ENCODE measurements at places on chromosomes 11 and 22.
A peak's percentile ranks its signal among the peaks of the same experiment; 100 is the strongest.

DNA sequence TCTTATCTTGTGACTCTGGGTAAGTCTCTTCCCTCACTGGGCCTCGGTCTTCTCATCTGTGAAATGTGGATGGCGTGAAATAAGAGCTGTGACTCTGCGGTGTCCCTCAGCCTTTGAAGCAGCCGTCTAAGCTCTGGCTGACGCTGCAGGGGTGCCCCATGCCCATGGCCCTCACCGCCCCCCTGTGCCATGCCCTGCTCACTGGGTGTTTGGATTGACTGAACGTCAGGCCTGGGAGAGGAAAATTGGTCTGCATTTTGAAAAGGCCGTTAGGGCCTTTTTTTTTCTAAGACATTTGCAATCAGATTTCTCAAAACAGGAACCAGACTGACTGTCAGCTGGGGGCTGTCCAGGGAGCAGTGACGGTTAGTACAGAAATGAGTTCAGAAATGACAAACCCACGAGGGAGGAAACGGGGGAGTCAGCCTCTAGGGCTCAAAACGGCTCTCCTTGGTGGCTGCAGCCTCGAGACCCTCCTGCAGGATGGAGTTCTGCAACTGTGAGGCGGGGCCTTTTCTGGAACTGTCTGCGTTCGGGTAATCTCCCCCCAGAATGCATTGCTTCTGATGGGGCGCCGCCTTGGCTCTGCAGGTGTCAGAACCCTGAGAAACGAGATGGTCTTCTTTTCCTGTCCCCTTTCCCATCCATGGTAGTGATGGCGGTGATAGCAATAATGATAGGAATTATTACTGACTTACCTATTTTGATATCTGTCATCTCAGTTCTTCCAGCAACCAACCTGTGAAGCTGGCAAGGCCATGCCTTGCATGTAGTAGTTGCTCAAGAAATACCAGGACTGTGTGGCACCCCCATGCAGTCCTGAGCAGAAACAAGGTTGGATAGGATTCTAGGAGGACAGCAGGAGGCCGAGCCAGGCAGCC, 2.0 kb downstream of the GRK2 start:
- peak; percentile 62 for DNase-seq

DNA sequence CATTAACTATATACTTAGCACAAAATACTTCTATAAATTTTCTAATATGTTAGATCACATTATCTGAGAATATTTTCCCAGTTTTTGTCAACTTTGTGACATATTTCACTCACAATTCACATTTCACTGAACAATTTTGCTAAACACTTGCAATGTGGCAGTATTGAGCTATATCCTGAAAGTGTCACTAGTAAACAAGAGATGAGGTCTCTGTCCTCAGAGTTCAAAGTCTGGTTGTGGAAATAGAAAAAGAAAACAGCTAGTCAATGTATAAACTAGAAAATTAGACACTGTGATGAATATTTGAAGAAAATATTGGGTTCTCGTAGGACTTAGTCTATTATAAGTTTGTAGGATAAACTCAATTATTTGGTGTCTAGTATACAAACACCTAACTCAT, 87.4 kb upstream of the CHORDC1 start:
- no peak for DNase-seq

- no peak for DNase-seq
Measured at GRCh38 chr11:113695207-113695606, 10.9 kb downstream of the TMPRSS5 start.

- DNase-seq = no peak
Measured at GRCh38 chr11:69055212-69055586, 6.5 kb downstream of the TPCN2 start.

- no peak for DNase-seq
Measured at GRCh38 chr11:65429068-65429681, 6.6 kb downstream of the NEAT1 start.

DNA sequence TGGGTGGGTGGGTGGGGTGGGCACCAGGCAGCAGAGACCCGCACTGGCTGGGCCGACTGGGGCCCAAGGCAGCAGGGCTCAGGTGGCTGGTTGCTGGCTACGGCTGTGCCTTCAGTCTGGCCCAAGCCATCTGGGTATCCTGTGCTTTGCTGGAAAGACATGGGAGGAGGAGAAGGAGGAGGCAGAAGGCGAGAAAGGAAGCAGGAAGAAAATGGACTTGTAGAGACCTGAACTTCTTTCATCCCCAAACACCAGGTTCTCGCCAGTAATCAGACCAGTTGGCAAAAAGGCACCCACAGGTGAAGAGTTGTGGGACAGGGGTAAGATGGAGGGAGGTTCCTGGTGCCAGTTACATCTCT, 78.8 kb downstream of the IGLL1 start:
- DNase-seq = no peak

DNA sequence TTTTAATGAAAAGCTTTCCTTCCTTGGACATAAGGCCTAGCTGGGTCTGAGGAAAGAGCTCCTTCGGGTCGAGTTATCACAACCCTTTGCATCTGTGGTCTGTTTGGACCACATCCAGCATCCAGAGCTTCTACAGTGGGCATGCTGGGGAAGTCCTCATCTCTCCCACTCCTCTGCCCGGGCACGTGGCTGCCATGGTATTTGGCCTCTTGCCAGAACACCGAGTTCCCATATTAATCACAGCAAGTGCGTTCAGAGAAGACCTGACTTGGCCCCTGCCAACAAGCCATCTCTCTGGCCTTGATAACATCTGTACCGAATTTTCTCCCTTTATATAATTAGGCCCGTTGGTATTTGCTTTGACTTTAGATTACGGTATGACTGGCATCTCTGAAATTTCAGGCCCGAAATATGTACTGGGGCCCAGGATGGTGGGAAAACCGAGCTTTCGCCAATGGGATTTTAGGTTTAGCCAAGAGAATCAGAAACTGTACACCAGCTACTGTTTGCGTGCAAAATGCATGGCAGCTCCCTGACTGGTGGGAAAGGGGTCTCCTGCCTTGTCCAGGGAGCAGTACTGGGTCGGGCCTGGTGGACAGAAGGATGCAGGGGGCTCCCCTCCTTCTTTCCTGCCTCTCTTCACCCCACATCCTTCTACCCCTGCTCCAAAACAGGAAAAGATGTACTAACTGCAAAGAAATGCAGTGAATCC, 90.0 kb downstream of the MICAL2 start:
- DNase-seq = no peak

- no peak for DNase-seq
Measured at GRCh38 chr11:65266210-65266609, 4.4 kb downstream of the POLA2 start.

- no peak for DNase-seq
Measured at GRCh38 chr22:33869946-33870345, 50.3 kb downstream of the LARGE1 start.

- DNase-seq = no peak
Measured at GRCh38 chr11:96314326-96315020, 28.5 kb downstream of the MAML2 start.

GRCh38 chr11:129910360-129910759, 15.0 kb upstream of the NFRKB start:
- DNase-seq = no peak

DNA sequence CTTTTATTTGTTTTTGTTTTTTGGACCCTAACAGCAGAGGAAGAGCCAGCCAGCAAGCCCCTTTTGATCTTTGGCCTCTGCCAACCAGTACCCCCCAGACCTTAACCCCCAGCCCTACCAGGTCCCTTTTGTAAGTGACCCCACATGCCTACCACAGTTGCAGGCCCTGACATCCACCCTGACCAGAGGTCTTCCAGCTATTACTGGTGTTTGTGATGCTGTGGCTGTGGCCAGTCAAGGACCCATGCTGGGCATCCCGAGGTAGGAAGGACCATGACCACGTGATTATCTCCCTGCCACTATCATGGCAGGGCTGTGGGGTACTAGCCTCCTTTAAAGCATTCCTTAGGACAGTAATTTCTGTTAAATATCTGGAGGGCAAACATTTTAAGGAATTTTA, 9.0 kb downstream of the MED15 start:
- DNase-seq = no peak

DNA sequence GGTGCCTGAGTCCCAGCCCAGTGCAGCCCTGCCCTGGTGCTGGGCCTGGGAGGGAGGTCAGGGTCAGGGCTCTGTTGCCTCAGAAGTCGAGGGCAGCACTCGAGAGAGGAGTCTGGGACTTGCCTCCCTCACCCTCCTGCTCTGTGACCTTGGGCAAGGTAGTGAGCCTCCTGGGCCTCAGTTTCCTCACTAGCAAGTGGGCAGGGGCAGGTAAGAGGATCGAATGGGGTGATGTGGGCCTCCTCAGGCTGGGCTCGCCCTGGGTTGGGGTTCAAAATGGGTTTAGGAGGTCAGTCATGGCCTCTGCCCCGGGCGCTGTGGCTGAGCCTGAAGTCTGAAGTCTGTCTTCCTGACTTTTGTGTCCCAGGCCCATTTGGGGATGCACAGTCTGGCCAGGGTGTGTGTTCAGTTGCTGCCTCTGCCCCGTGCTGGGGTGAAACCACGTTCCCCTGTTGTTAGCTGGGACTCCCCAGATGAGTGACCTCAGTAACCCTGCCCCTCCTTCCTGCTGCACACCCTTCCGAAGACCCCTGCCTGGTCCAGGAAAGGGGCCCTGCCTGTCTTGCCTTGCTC, 40.9 kb upstream of the CELSR1 start:
- no peak for DNase-seq

GRCh38 chr11:73226297-73227006, 8.4 kb downstream of the P2RY2 start:
- DNase-seq = no peak

DNA sequence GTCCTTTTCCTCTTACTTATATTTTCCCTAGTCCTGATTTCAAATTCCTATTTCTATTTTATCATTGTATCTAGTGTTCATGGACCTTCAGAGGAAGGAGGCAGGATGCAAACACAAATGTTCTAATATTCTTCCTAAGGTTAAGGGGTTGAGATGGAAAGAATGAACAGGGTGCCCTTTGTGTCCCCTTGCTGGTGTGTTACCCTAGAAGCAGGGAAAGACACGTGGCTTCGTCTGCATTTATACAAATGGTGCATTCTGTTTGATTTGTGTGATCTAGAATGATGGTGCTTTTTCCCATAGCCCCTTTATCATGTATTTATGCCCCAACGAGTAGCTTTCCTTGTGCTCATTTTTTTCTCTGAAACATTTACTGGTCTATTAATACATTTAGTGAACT, 76.2 kb downstream of the PLEKHA7 start:
- DNase-seq = no peak

DNA sequence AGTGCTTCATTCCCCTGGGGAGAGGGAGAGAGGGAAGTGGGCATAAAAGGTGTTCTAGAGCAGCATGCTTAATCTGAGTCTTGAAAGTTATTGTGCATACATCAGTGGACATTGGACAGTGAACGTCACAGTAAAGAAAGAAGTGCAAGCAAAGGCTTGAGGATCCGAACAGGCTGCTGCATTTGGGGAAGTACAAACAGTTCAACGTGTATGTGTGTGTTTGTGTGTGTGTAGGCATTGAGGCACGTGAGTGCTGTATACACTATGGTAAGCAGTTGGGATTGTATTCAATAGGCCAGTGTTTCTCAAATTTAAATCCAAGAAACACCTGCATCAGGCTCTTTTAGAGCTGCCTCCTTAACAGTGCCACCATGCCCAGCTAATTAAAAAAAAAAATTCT, 10.4 kb upstream of the EIF3M start:
- DNase-seq = no peak

GRCh38 chr22:37855462-37855861, 6.2 kb downstream of the EIF3L start:
- DNase-seq = no peak

DNA sequence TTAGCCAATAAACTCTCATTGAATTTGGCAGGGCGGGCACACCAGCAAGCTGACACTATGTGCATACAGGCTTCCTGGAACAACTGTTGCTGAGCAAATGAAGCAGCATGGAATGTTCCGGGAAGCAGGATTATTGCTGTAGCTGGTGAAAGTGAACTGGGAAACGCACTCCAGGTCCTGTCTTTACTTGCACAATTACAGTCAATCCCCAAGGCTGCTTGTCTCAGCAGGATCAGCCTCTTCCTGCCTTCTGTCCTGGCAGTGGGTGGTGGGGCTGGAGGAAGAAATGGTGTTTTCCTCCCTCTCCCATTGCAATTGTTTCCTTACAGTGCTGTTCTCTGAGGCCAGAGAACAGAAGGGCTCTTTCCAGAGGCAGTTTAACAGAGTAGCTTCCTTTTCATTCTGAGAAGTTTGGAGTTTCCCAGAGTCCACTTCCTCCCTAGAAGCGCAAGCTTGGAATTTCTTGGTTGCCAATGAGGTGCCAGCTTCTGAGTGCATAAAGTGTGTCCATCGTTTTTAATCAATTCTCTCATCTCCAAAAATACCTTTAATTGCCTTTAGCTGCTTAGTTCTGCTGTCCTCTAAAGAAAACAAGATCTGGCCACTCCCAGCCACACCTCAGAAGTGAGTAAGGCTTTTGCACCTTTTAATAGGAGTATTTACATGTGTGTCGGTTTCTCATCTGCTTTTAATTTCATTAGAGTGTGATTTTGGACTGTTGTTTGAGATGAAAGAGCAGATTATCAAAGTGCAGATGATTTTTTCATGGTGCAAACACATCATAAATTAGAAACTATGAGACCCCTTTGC, 19.9 kb downstream of the CD44 start:
- no peak for DNase-seq

DNA sequence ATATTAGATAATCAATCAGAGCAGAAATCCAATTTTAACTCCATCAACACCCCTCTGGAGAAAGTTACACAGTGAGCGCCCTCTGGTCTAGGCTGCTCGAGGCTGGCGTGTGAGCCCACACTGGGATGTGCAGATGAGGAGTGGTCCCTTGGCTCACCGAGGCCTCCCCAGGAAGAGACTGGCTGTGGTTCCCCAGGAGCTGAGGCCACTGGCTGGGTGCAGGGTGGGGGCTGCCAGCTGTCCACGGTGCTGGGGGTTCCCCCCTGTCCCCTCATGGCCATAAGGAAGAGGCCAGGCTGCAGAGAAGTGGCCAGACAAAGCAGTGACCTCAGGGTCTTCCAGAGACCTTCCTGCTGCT, 750.7 kb downstream of the BRD1 start:
- no peak for DNase-seq

DNA sequence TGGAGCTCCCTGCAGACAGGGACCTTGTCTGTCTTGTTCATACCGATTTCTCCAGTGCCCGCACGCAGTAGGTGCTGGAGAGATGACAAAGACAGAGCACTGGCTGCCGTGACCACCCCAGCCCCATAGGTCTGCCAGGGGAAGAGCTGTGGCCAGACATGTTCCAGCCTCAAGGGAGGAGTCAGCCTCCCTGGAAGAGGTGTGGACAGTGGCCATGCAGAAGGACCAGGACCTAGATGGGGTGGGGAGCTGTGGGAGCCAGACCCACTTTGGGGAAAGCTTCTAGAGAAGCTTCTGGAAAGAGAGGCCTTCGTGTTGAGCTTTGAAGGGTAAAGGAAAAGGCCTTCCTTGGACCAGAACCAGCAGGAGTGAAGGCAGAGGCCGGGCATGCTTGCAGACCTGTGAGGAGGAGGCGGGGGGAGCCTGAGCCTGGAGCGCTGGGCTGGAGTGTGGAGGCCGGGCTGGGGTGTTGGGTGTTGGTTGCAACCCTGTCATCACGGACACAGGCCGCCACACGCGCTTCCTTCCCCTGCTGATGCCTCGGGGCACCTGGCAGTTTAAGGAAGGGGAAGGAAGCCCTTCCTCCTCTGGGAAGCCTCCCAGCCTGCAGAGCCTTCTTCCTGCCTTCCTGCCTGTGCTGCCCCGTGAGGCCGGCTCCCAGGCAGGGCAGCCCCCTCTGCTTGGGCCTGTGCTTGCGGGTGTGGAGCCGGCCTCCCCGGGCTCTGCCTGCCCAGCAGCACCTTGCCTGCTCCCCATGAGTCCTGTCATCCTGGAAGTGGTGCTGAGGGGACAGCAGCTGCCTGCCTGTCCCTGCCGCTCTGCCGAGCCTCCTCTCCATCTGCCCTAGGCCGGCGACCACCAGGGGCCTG, 12.3 kb downstream of the RELT start:
- no peak for DNase-seq

GRCh38 chr11:93770160-93770559, 13.9 kb upstream of the MED17 start:
- DNase-seq = no peak

Data from activated gamma-delta T cell treated with Interleukin-2 at 50 U/mL for 16 hours (primary cell).